ENCODE measurements at places on chromosomes 1 and 21. TPM values are rescaled to one million over a fixed set of nuclear protein-coding genes. Genes with fewer than 3 reads are reported as not detected.

Gene TCHH
- 0.06 TPM for total RNA-seq

Gene LYPD8
- 407 TPM for total RNA-seq

Gene LRRC53
- total RNA-seq: not detected

Gene SLC30A7
- total RNA-seq: 36.9 TPM

Gene GIPC2
- total RNA-seq: 32.4 TPM

Gene CA6
- not detected for total RNA-seq

Gene RGS13
- total RNA-seq: 0.31 TPM

Gene FMO3
- total RNA-seq: not detected

Gene TMEM51
- total RNA-seq: 27.4 TPM

Gene KCNT2
- total RNA-seq: 0.98 TPM

Gene CA14
- total RNA-seq: 0.34 TPM

Gene FAM151A
- 7.8 TPM for total RNA-seq

Gene ADGRB2
- 0.89 TPM for total RNA-seq

Gene FAM72D
- total RNA-seq: 0.17 TPM

Gene MIGA1
- total RNA-seq: 13.9 TPM

Gene LRRC8B
- total RNA-seq: 12.7 TPM

Data from left colon (tissue), 2 donors.